ENCODE measurements at places on chromosomes 11 and 22.
A peak's percentile ranks its signal among the peaks of the same experiment; 100 is the strongest.

GRCh38 chr22:19504900-19505734 is 19.1 kb downstream of the CLDN5 start:
- no peak overlapping the region for H3K4me3 ChIP-seq
- H3K27ac ChIP-seq, result no peak overlapping the region
- no peak for DNase-seq

DNA sequence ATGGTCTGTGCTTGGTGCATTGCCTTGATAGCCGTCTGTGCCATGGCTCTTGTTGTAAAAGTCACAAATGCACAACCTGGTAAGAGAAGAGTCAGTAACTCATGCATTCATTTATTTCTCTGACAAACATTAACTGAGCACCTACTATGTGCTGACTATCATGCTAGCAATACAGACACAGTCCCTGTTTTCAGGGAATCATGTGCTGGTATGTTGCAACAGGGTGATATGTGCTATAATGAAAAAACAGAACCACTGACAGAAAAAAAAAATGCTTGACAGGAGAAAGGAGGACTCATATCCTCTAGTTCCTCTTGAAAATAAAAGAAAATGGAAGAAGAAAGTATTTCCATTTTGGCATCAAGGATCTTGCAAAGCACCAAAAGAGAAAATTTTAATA is 34.5 kb upstream of the RAPSN start:
- no peak for DNase-seq
- no peaks in the 10 kb centered on the region for H3K27me3 ChIP-seq
- no peaks in the 10 kb centered on the region for H3K4me1 ChIP-seq
- H3K4me3 ChIP-seq, result no peak overlapping the region

- H3K27me3 ChIP-seq, result peaks cover 30% of the 10 kb centered on the region
- H3K4me3 ChIP-seq, result peak overlapping the region; percentile 8
- no peaks in the 10 kb centered on the region for H3K36me3 ChIP-seq
- no peaks in the 10 kb centered on the region for H3K4me1 ChIP-seq
These were observed 2.8 kb upstream of the CABP7 start for GRCh38 chr22:29716814-29717545.

DNA sequence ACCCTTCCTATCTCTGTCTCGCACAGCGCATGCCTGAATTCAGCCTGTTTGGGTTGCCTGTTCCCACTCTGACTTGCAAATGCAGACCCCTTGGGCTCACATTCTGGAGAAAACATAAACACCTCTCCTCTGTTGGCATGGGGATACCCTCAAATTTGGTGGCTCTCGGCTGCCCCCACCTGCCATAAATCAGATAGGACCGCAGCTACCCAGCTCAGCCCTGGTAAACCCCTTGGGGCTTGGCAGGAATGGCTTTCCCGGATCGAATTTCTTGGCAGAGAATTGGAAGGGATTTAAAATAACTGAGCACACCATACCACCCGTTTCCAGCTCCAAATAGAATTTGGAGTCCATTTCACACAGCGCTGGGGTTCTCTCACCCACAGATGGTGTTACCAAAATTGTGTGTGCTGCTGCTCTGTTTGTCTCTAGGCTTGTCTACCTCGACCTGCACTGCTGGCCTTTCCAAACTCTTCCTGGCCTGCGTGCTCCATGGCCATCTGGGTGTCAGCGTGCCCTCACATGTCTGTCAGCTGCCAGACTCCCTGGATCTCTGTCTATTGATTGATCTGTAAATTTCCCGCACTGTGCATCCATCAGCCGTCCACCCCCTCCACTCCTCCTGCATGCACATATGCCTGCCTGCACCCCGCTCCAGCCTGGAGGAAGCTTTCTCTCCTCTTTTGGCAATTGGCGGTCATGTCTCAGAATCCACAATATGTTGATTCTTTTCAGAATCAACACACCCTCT is 134.0 kb downstream of the NTM start:
- peaks cover 12% of the 10 kb centered on the region for H3K4me1 ChIP-seq
- no peak for DNase-seq
- no peak overlapping the region for H3K27ac ChIP-seq
- H3K36me3 ChIP-seq, result no peaks in the 10 kb centered on the region
- H3K27me3 ChIP-seq, result no peaks in the 10 kb centered on the region

DNA sequence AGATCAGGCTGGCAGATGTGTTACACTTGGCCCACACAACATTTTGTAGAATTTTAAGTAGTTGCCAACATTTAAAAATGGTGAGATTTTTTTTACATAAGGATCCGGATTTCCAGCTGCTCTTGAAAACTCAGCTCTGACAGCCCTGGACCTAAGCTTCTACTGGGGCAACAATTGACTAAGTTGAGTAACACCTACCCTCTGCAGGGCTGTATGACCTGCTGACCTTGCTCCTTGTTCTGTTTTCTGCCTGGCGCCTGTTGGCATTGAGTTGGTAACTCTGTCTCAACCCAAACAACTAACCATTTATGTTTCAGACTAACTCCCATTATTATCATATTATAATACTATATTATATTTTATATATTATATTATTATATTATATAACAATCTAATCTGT is 21.1 kb upstream of the LRRC55 start:
- H3K4me3 ChIP-seq, result no peak overlapping the region
- H3K27me3 ChIP-seq, result no peaks in the 10 kb centered on the region
- H3K4me1 ChIP-seq, result peaks cover 5% of the 10 kb centered on the region

GRCh38 chr11:124801014-124801413 is 808 bp upstream of the MSANTD2 start:
- no peak overlapping the region for H3K4me3 ChIP-seq
- DNase-seq, result peak; percentile 42
- no peaks in the 10 kb centered on the region for H3K36me3 ChIP-seq
- no peaks in the 10 kb centered on the region for H3K27me3 ChIP-seq

GRCh38 chr11:121366038-121366437 is 73.5 kb downstream of the SC5D start:
- H3K36me3 ChIP-seq, result no peaks in the 10 kb centered on the region
- H3K4me1 ChIP-seq, result no peaks in the 10 kb centered on the region
- H3K4me3 ChIP-seq, result no peak overlapping the region
- H3K27me3 ChIP-seq, result no peaks in the 10 kb centered on the region
- H3K27ac ChIP-seq, result no peak overlapping the region

DNA sequence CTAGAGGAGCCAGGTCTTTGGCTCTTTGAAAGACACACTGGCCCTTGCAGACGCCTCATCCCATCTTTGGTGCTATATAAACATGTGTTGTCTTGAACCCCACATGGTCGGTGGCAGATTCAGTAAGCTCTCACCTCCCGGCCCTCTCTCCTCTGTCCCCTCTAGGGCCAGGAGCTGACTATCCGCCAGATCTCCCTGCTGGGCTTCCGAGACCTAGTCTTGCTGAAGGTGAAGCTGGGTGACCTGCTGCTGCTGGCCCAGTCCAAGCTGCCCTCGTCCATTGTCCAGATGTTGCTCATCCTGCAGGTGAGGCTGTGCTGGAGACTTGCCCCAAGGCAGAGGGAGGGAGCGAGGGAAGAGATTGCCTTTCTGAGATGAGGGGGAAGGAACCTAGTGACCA is 63.9 kb downstream of the TRAF6 start:
- H3K4me1 ChIP-seq, result no peaks in the 10 kb centered on the region
- no peak for DNase-seq
- H3K27me3 ChIP-seq, result no peaks in the 10 kb centered on the region

GRCh38 chr11:12556788-12557384 is 117.3 kb upstream of the TEAD1 start:
- H3K36me3 ChIP-seq, result no peaks in the 10 kb centered on the region
- peaks cover 5% of the 10 kb centered on the region for H3K4me1 ChIP-seq
- no peaks in the 10 kb centered on the region for H3K27me3 ChIP-seq
- peak overlapping the region; percentile 69 for H3K27ac ChIP-seq

DNA sequence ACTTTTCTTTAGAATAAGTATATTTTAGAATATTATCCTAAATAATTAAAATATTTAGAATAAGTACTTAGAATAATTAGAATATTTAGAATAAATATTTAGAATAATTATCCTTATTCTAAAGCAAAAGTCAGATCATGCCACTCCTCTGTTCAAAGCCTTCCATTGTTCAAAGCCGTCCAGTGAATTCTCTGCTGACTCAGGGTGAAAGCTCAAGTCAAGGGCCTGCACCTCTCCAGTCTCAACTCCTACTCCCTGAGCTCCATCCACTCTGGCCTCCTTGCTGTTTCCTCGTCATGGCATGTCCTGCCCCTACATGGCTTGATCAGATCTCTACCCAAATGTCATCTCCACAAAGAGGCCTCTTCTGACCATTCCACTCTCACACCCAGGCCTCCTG is 30.0 kb downstream of the PLEKHA7 start:
- DNase-seq, result no peak
- H3K27ac ChIP-seq, result no peak overlapping the region
- no peak overlapping the region for H3K4me3 ChIP-seq
- peaks cover 39% of the 10 kb centered on the region for H3K4me1 ChIP-seq

- no peak for DNase-seq
- H3K4me3 ChIP-seq, result no peak overlapping the region
- no peak overlapping the region for H3K27ac ChIP-seq
- H3K27me3 ChIP-seq, result no peaks in the 10 kb centered on the region
These were observed 17.2 kb downstream of the SCGB1A1 start for GRCh38 chr11:62435846-62436660.

DNA sequence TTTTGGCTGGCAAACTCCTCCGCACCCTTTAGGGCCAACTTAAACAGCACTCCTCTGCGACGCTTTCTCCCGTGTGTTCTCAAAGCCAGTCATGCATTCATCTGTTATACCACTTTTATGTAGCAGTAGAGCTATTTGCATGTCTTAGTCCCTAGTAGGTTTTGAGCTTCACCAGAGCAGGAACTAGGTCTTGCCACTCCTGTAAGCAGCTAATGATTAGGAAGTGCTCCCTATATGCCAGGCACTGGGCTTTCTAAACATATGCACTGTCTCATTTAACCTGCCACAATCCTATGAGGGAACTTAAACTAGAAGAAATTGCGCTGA is 180.8 kb downstream of the DBX1 start:
- no peak overlapping the region for H3K4me3 ChIP-seq
- no peak for DNase-seq
- H3K36me3 ChIP-seq, result no peaks in the 10 kb centered on the region
- H3K4me1 ChIP-seq, result peaks cover 27% of the 10 kb centered on the region
- H3K27me3 ChIP-seq, result no peaks in the 10 kb centered on the region
- peak overlapping the region; percentile 78 for H3K27ac ChIP-seq

DNA sequence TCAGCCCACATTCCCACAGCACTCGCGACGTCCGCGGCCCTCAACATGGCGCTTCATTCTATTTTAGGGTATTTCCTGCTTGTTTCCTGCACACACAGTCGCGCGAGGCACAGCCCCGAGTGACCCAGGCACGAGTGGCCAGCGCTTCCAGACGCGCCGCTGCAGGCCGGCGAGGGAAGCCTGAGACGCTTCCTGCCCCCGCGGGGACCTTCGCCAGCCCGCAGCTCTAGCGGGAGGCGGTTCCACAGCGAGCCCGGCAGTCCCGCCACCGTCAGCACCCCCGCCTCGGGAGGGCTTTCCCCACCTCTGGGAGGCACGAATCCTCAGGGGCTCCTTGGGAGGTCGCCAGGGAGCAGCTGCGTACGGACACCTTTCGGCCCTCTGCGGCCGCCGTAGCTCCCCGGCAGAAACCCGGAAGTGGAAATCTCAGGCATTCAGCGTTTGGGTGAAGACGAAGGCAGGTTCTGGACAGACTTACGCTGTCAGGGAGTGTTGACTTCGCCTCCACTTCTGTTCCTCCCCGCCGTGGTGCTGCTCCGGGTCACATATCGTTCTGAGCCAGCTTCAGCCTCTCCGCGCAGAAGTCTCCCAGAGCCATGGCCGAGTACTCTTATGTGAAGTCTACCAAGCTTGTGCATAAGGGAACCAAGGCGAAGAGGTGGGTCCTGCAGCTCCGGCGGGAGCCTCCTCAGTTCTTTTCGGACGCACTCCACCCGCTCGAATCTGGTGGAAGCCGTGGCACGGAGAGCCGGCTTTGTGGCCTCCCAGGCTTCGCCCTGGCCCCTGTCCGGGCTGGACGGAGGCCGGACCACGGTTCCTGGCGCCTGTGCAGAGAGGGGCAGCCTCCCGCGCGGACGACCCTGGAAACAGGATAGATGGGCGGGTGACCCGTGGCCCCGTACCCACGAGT is 2925.9 kb upstream of the OR11H1 start:
- no peaks in the 10 kb centered on the region for H3K4me1 ChIP-seq
- peak; percentile 68 for DNase-seq
- no peaks in the 10 kb centered on the region for H3K36me3 ChIP-seq

DNA sequence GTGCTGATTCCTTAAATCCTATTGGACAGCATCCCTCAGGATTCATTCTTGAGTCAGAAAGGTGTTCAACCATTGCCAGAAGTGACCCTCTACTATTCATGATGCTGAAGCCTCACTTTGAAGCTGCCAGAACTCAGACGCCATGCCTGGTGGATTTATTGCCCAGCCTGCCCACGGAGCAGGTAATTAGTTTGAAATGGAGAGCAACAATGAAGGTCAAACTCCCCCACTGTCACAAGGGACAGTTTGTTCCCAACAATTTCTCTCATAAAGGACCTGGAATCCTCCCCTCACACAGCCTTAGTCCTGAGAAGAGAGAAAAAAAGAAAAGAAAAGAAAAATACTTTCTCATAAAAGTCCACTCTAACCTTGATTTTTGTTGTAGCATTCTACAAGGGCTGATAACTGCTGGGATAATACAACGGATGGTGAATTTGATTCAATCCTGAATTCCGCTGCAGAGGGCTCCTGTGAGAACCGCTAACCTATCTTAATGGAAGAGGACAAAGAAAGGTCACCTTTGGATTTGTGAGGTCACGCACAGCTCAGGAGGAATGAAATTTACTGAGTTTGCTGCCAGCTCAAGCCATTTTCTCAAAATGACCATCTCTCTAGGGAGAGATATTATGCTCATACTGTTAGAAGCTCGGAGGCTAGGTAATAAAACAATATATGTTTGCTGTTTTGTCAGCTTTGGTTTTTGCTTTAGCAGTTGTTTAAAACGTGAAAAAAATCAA is 161.6 kb upstream of the SYN3 start:
- H3K27me3 ChIP-seq, result no peaks in the 10 kb centered on the region
- no peaks in the 10 kb centered on the region for H3K4me1 ChIP-seq
- no peak overlapping the region for H3K4me3 ChIP-seq
- no peak for DNase-seq
- no peak overlapping the region for H3K27ac ChIP-seq

DNA sequence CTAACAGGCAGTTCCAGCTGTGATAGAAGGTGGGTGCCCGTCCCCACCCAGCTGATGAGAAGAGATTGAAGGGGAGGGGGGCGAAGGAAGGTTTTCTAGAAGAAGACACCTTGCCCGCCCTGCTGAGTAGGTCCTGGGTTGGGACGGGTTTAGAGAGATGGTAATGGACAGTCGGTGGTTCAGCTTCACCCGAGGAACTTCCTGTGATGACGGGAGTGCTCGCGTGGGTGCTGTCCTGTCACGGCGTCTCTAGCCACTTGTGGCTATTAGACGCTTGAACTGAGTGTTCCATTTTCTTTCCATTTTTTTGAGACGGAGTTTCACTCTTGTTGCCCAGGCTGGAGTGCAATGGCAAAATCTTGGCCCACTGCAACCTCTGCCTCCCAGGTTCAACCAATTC is 27.6 kb upstream of the MGAT3 start:
- no peak overlapping the region for H3K4me3 ChIP-seq
- H3K4me1 ChIP-seq, result peaks cover 16% of the 10 kb centered on the region
- no peak for DNase-seq
- no peaks in the 10 kb centered on the region for H3K27me3 ChIP-seq
- H3K27ac ChIP-seq, result peak overlapping the region; percentile 20

GRCh38 chr11:109795234-109795633 is 298.0 kb upstream of the ZC3H12C start:
- H3K27ac ChIP-seq, result no peak overlapping the region
- H3K27me3 ChIP-seq, result no peaks in the 10 kb centered on the region
- H3K36me3 ChIP-seq, result no peaks in the 10 kb centered on the region
- H3K4me3 ChIP-seq, result no peak overlapping the region
- no peaks in the 10 kb centered on the region for H3K4me1 ChIP-seq

- H3K4me1 ChIP-seq, result peaks cover 3% of the 10 kb centered on the region
- no peaks in the 10 kb centered on the region for H3K36me3 ChIP-seq
- H3K4me3 ChIP-seq, result no peak overlapping the region
These were observed 17.2 kb downstream of the GP1BB start for GRCh38 chr22:19740586-19740985.
